ENCODE measurements at places on chromosomes 7 and 10. TPM values are rescaled to one million over a fixed set of nuclear protein-coding genes. Genes with fewer than 3 reads are reported as not detected.

The SUGCT gene
- not detected for total RNA-seq

The AGMO gene
- 0.42 TPM for total RNA-seq

The ADAMTS14 gene
- total RNA-seq = 0.03 TPM

The BTRC gene
- total RNA-seq = 3.0 TPM

DNA sequence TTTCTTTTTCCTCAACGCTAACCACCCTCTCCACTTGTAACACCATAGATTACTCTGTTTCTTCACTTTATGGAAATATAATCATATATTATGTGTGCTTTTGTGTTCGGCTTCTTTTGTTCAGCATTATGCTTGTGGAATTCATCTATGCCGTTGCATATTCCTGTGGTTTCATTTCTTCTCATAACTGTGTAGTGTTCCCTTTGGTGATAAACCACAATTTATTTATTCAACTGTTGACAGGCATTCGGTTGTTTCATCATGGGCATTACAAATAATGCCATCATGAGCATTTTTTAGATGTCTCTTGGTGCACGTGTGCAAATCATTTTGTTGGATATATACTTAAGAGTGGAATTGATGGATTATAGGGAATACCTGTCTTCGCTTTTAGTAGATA, 12.1 kb downstream of the AVL9 start:
- DNase-seq = no peak
